ENCODE measurements at places on chromosomes 7 and 10.

DNA sequence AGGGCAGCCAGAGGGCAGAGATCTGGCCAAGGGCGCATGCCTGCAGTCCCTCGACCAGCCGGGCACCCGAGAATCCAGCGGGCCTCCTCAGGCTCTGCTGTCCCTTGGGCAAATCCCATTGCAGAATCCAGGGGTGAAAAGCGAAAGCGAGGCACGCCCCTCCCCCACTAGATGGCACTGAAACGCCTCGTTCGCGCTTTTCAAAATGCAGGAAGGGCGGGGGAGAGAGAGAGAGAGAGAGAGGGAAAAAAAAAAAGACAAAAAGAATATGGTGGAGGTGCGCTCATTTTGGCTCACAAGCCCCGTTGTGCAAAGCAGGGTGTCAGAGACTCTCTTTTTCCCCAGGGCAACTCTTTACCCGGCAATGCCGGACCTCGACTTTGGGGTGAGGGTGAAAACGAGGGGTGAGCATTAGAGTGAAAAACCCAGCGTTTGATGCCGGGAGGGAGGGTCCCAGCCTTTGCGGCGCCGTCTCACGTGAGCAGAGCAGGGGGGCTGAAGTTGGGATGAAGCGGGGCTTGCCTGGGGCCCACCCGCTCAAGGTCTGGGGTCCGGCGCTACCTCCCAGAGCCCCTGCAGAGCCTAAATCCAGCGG is 2.5 kb upstream of the TMEM178B start:
- DNase-seq = peak; percentile 66

DNA sequence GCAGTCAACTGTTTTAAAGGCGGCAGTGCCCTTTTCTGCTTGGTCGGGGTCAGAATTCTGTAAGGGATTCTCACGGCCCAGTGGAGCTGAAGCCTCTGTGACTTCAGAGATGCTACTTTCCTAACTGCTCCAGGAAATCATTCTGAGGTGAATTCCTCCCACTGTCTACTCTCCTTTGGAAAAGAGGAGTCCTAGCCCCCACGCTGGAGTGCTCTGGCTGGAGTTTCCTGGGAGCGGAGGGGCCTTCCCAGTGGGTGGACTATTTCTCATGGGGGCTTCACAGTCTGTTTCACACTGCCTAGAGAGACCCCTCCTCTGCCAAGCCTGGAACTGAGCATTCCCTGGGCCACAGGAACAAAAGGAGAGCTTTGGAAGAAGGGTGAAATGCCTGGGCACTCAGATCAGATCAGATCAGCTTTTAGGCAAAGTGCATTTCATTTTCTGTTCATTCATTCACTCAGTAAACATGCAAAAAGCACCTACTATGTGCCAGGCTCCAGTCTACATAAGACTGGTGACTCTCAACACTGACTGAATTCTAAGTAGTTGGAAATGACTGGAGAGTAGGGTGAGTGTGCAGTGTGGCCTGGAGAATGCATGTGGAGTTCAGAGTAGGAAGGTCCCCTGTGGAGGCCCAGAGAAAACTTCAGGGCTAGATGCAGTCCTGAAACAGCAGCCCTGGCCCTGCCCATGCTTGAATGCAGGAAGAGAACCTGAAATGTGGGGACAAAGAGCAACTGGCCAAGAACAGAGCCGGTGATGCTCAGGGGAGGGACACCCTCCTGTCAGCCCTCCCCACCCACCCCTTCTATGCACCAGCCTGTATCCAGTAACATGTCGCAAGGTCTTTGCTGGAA is 12.2 kb downstream of the ZNF488 start:
- no peak for DNase-seq

- no peak for DNase-seq
Observed at GRCh38 chr7:112485766-112486165, 5.0 kb downstream of the LSMEM1 start.

DNA sequence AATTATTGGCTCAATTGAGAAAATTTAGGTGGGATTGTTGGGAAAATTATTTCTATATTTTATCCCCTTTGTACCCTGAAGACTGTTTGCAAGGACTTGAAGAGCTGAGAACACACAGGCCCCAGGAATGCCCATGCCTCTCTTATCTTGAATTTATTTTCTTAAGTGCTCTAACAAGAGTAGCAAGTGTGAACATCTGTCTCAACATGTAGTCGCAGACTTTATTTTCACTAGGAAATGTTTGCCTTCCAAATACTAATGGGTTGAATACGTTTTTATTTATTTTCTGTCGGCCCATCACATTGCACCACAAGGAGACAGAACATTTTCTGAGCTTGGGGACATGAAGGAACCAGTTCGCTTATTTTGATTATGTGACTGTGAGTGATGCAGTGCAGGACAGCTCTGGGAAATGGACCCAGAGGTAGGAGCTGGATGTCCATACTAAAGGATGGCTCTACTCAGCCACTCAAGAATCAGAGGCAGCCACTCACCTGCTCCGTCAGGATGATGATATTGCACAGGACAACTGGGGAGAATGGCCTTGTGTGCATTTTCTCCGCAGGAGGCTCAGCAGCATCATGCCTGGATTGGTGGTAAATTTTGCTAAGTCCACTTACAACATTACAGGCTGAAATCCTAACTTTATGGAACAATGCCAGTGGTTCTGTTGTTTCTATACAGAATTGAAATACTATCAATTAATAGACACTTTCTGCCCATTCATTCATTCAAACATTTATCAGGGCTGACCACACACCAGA is 332.7 kb downstream of the FGFR2 start:
- DNase-seq = no peak

GRCh38 chr10:75399461-75400162 is 2.0 kb downstream of the ZNF503 start:
- peak; percentile 34 for DNase-seq

- no peak for DNase-seq
Observed at GRCh38 chr10:26044141-26044749, 110.2 kb downstream of the MYO3A start.

DNA sequence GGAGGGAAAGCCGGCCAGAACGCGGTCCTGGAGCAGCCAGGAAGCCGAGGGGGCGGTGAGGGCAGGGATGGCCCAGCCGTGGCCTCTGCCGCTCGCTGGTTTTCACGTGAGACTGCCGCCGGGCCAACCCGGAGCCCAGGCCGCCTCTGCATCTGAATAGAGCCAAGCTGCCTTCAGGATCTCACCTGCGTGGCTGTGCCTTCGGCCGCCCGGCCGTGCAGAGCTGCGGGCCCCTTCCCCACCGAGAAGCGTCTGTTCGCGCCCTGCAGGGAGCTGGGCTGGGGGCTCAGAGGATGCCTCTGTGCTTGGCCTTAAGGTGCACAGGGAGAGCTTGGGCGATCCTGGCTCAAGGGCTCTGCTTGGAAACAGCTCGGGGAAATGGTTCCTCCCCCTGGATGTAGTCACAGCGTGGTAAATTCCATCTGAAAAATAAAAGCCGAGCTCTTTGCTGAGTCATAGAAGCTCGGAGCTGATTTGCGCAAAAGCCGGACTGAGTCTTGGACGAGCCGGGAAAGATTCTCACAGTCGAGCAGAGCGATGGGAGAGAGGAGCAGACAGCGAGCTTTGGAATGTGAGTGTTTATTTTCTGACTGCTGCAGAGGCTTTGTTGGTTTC is at the start of gene JAKMIP3:
TSS of gene JAKMIP3 (plus strand) at position 456 of the 615 bp plus-strand sequence. CDS start 38,863 bp downstream, outside the sequence.
- no peak for DNase-seq

DNA sequence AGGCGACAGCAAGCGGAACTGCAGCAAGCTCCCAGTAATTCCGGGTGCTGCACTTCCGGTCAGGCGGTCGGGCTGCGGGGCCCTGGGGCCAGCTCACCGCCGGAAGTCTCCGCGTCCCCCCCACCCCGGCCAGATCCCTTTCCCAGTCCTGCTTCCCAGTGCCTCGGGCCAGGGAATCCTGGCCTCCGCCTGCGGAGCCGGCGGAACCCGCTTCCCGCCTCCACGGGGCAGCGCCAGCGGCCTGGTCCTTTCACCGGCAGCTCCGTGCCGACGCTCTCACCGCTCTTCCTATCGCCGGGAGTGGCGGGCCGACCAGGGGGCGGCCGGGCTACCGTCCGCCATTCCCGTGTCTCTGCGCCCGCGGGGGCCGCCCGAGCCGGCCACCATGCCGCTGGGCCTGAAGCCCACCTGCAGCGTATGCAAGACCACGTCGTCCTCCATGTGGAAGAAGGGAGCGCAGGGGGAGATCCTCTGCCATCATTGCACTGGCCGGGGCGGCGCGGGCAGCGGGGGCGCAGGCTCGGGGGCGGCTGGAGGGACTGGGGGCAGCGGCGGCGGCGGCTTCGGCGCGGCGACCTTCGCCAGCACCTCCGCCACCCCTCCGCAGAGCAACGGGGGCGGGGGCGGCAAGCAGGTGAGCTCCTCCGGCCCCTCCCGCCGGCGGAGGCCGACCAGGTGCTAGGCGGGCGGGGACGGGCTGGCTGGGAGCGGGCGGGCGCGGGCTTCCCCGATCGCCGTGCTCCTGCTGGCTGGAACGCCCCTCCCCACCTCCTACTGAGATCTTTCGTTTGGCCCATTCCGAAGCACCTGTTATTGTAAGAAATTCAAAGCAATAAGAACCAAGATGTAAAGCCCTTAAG is at the start of gene GATAD1:
TSS of gene GATAD1 (plus strand) at position 138 of the 860 bp plus-strand sequence. CDS start at position 386, 248 bp downstream.
- peak; percentile 88 for DNase-seq

GRCh38 chr10:116097239-116097784 is 175.7 kb downstream of the GFRA1 start:
- DNase-seq = no peak

DNA sequence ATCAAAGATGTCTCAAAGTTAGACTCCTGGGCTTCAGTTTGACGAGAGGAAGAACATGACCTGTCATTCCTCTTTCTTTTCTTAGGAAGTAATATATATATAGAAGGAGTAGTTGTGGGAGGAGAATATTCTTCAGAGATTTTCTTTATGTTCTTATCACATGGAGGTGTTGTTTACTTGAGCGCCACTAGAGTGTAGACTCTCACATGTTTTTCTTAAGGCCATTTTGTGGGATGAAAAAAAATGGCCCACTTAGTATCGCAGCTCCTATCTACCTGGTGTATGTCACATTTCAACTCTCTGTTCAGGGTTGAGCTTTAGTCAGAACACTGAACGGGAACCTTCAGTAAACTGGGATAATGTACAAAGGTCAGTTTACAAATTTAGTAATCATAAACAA is 645.2 kb downstream of the PHTF2 start:
- DNase-seq = no peak

DNA sequence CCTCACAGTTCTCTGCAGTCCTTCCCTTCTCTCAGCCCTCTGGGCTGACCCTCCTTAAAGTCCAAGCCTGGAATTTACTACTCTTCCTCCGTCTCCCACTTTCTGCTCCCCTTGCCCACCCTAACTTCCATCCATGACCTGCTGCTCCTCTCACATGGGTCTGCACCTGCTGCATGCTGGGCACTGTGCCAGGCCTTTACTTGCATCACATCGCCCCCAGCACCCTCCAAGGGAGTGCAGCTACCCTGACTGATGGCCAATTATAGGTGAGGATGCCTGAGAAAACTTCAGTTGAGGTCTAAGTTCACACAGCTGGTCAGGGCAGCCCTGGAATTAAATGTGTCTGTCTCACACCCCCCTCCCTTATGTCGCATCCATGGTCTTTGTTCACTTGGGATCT is 53.6 kb upstream of the ZPBP start:
- DNase-seq = no peak

GRCh38 chr10:132167976-132168375 is 18.8 kb upstream of the DPYSL4 start:
- DNase-seq = no peak

DNA sequence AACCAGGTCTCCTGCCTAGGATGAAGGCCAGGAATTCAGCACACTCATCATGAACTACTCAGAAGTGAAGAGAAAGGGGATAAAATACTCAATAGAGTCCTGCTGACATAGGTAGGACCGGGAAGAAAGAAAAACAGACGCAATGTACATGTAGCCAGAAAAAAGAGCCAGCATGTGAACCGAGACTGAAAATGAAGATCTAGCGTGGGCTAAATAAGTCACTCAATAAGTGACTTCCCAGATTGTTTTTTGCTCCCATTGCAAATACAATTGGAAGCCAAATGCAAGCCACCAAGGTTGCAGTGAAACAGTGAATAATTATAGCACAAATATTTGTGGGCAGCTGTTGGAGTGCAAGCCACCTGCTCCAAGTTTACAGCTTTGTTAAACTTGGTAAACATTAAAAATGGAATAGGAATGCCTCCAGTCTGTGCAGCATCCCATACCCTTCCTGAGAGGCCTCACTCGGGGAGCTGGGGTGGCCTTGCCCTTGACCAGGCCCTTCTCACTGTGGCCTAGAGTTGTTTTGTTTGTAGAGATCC is 34.7 kb upstream of the HPS1 start:
- DNase-seq = no peak

DNA sequence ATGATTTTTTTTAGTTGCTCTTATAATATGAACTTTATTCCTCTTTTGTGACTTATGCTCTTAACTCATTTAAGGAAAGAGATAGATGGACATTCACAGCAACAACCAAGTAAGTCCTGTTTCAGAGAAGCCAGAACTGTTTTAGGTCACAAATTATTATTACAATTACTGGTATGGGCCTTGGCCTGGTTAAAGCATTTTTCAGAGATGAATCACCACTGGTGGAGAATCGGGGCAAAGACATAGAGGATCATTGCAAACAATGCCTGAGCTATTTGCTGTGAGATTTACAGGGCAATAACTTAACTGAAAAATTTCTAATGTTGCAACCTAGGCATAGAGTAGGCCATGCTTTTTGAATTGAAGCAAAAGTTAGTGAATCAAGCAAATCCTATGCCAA is 138.0 kb upstream of the YAE1 start:
- DNase-seq = no peak

Measured in activated CD4-positive, alpha-beta T cell treated with anti-CD3 and anti-CD28 coated beads, Interleukin-2, amount 10 ng/mL, durations not matched to agents 7 days and 5 days (primary cell).